ENCODE measurements at places on chromosomes 3 and 15. TPM values are rescaled to one million over a fixed set of nuclear protein-coding genes. Genes with fewer than 3 reads are reported as not detected.

Gene TM4SF4
- not detected for total RNA-seq

Gene LYSMD2
- 15.7 TPM for total RNA-seq

- DNase-seq, result no peak
Measured at GRCh38 chr3:15307580-15307979, 24.8 kb downstream of the SH3BP5 start.

Gene CBLB
- total RNA-seq, result 140 TPM

Gene PYGO1
- 15.1 TPM for total RNA-seq

Gene ZDHHC23
- 9.6 TPM for total RNA-seq
